ENCODE measurements at places on chromosomes 1 and 21. TPM values are rescaled to one million over a fixed set of nuclear protein-coding genes. Genes with fewer than 3 reads are reported as not detected.

AMY2A gene
- total RNA-seq: not detected

LAMB3 gene
- total RNA-seq: 1.3 TPM

DNA sequence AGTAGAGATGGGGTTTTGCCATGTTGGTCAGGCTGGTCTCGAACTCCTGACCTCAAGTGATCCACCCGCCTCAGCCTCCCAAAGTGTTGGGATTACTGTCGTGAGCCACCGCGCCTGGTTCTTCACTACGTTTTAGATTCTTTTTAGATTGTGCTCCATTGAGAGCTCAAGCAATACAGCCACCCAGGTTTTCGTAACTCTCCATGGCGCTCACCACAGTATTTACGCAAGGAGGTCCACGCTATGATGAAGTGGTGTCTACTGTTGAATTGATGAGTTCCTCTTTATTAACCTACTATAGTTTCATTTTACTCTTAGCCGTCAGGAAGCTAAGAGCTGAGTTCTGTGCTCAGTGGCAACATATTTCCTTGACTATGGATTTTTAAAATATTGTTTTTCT, 1.8 kb upstream of the KIF1B start:
- DNase-seq: no peak

- DNase-seq: no peak
Measured at GRCh38 chr1:111989531-111990025, at the start of gene KCND3. Gene KCND3 (minus strand): TSS chr1:111989668.

GRCh38 chr1:108597041-108597440, 37.1 kb downstream of the EEIG2 start:
- DNase-seq: no peak

GRCh38 chr1:117342397-117342796, 24.9 kb upstream of the MAN1A2 start:
- no peak for DNase-seq

- peak; percentile 27 for DNase-seq
Measured at GRCh38 chr1:29991815-29992214, 731.6 kb downstream of the MATN1 start.

DNA sequence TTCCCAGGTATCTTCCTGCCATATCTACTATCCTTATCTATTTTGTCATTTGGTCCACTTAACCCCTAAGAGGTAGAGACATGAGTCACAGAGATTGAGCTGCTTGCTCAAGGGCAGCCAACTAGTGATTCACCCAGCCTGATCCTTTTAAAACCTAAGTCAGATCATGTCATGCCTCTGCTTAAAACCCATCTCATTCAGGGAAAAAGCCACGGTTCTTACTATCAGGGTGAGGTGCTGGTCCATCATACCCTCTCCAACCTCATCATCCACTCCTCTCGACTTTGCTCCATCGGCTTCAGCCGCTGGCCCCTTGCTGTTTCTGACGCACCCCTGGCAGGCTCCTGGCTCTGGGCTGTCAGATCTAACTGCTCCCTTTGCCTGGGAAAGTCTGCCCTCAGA, 14.4 kb upstream of the PPP1R15B start:
- peak; percentile 27 for DNase-seq

GRCh38 chr1:147756341-147756740, 4.1 kb downstream of the GJA5 start:
- DNase-seq: no peak

DNA sequence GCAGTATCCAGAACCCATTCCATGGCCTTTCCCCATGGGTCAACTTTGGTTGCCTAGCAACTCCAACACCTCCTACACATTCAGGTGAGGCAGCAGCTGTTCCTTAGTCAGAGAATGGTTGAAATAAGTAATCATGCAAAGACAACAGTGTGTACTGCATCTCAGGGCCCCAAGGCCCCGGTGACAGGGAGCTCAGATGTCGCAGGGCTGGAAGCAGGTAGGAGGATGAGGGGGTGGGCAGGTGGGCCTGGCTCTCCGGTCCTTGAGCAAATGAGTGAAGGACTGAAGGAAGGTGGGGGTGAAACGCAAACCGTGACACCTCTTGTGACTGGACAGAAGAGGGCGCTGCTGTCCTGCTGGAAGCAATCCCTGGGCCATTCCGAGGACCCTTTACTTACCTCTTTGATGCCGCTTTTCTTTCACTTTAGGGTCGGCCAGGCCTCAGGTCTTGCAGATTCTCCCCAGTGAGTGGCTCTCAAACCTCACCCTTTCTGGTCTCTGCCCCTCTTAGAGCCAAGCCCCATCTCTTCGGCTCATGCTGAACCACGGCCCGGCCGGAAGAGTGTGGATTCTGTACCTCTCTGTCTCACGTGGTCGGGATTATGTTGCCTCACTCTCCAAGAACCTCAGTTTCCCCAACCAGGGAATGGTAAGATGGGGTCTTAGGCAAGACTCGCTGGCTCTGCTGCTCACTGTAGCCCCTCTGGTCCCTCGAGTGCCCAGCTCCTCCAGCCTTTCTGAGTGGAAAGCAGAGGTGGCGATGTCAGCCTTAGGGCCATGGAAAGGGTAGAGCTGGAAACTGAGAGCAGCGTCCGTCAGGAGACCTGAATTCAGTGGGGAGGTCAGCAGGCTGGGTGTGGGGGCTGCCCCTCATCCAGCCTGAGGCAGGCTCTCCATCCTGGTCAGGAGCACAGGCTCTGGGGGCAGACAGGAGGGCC, 5.6 kb upstream of the KCNA10 start:
- DNase-seq: peak; percentile 69

DNA sequence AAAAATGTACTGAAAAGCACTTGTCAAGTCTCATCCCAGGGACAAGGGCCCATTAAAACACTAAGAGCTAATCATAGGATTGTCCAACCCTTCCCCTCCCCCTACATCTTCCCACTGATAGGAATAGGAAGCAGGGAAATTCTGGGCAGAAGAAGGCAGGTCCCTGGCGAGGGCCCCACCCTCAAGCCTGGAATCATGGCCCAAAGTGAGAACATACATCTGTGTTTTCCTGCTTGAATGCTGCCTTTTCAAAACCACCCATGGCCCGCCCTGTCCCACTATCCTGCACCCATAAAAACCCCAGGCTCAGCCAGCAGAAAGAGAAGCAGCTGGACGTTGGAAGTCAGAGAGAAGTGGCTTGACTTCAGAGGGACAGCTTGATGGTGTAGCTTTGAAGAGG, 4.8 kb downstream of the DNAI4 start:
- no peak for DNase-seq

- DNase-seq: no peak
Measured at GRCh38 chr1:104593413-104594187, 843.9 kb downstream of the AMY1C start.
